ENCODE measurements at places on chromosomes 6 and 20.
A peak's percentile ranks its signal among the peaks of the same experiment; 100 is the strongest.

GRCh38 chr6:144724818-144725217 is 439.7 kb downstream of the UTRN start:
- no peak for DNase-seq

- DNase-seq, result no peak
Measured at GRCh38 chr6:166402582-166403277, 20.0 kb upstream of the MPC1 start.

DNA sequence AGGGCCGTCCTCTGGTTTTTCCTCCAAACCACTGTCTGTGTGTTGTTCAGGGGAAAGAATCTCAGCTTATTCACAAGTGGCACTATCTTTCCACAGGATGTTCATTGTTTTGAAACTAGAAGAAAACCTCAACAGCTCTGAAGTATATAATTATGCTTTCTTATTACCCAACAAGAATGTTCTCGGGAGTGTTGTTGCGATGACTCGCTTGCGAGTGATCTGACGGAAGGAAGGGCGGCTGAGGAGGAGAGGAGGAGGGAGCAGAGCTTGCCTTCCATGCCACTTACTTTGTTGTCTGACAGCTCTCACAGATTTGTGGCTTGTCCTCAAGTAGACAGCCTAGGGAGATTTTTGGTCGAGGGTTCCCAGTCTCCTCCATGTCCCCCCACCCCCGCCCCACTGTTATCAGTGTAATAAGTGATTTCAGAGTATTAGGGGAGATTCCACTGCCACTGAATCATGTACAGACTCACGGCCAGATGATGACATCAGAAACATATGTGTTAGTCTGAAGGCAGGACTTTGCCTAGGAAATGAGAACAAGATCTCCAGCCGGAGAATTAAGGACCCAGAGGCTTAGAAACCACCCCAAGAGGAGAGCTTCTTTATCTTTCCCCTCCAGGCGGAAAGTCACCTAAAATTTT is 80.7 kb upstream of the CCN6 start:
- peak; percentile 92 for DNase-seq

DNA sequence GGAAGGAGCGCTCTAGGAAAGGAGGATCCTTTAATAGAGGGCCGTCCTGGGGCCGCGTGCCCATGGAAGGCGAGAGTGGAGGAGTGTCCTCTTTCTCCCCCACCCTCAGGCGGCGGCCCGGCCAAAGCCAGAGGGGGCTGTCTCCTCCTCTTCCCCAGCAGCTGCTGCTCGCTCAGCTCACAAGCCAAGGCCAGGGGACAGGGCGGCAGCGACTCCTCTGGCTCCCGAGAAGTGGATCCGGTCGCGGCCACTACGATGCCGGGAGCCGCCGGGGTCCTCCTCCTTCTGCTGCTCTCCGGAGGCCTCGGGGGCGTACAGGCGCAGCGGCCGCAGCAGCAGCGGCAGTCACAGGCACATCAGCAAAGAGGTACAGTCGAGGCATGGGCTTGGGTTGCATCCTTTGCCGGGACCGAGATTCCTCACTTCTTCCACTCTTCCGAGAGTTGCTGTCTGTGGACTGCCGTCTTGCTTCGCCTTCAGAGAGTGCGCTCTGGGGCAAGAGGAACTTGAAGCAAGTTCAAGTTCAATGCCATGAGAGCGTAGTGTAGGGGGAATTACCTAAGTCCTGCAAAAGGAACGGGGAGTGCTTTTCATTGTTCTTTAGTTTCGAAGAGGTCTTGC is at the start of gene LAMA2:
Gene LAMA2 (plus strand): TSS at position 148 of the 621 bp plus-strand sequence. CDS start 108 bp downstream, at position 256.
- DNase-seq, result no peak

GRCh38 chr20:21505810-21506530 is 7.9 kb downstream of the NKX2-2 start:
- no peak for DNase-seq

DNA sequence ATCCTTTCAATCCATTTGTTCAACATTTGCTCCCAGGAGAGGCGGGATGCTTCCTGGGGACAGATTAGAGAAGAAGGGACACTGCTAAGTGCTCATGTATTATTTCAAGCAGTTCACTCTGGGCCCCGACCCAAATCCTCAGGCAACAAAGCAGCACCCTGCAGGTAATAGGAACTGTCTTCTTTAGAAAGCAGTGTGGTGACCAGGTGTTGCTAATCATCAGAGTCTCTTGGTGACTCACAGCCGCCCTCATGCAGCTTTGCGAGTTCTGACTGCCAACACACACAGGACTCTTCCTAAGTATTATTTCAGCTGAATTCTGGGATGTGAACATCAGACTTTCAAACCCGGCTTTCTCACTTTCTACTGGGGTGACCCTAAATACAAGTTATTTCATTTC is 356.4 kb downstream of the PRKN start:
- DNase-seq, result no peak

Measured in vagina (tissue), 2 donors.